Skeletal muscle cell (primary cell): ENCODE measurements at places on chromosomes 7 and 10.
A peak's percentile ranks its signal among the peaks of the same experiment; 100 is the strongest.

- no peak for DNase-seq
Measured at GRCh38 chr7:12066004-12066403, 145.1 kb upstream of the TMEM106B start.

DNA sequence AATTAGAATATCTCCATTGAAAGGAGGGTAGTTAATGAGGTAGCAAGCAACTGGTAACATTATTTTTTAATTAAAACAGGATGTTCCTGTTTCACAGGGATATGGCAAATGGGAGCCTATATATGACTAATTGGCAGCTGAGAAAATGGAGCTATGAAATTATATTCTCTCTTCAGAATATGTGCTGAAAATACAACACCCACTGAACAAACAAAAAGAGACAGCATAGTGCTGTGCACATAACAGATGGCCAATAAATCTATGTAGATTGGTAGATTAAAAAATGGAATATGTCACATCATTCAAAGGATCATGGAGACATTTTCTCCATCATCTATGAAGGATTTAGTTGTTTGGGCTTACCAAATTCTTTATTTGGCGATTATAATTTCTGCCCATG, 362.0 kb downstream of the GPR37 start:
- DNase-seq, result no peak

GRCh38 chr10:80416479-80417098, 8.2 kb downstream of the PRXL2A start:
- DNase-seq, result peak; percentile 78

GRCh38 chr7:73974948-73975926, 52.7 kb upstream of the ELN start:
- no peak for DNase-seq

- peak; percentile 40 for DNase-seq
Measured at GRCh38 chr7:56105508-56105907, 768 bp downstream of the CHCHD2 start.

GRCh38 chr7:1809070-1809469, 139.0 kb downstream of the ELFN1 start:
- DNase-seq, result no peak

GRCh38 chr7:90736968-90737939, 141.1 kb downstream of the CDK14 start:
- DNase-seq, result no peak

DNA sequence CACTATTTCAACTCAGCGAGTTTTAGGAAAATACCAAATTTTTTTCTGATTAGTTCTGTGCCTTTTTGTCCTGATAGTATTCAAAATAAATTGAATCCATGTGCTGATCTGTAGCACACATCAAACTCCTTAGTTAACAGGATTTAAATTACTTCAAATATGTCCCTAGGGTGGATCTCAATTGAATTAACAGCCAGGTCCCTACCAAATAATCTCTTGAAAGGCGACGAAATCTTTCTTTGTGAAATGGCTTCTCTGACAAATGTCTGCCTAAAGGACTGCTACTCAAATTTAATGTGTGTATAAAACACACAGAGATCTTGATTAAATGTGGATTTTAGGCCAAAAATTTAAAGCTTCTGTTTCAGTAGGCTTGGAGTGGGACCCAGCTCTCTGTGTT, 989.6 kb upstream of the KCND2 start:
- no peak for DNase-seq

DNA sequence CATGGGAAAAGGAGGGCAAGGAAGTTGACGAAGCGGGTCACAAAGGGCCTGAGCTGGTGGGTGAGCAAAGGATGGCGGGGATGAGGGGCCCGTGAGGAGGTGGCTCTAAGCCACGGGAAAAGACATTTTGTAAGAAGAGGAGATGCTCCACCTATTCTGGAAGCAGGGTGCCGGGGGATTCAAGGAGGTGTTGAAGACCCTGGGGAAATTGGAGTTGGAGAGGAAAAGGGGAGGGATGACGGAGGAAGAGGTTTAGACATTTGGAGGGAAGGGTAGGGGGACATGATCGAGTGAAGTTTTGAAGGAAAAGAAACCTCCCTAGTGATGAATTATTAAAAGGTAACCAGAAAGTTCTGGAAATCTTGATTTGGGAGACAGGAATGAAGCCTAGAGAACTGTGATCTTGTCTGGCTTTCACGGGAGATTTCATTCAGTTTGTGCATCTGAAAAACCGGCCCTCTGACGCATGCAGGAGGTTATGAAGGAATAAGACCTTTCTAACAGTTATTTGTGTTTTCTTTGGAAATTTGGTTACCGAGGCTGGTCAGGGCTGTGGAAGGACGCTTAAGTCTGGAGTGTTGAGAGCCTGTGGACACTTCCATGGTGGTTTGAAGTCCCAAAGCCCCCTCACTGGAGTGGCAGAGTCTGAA, 1.4 kb downstream of the SMO start:
- DNase-seq, result no peak

- no peak for DNase-seq
Measured at GRCh38 chr7:1957471-1958225, 275.1 kb downstream of the MAD1L1 start.

DNA sequence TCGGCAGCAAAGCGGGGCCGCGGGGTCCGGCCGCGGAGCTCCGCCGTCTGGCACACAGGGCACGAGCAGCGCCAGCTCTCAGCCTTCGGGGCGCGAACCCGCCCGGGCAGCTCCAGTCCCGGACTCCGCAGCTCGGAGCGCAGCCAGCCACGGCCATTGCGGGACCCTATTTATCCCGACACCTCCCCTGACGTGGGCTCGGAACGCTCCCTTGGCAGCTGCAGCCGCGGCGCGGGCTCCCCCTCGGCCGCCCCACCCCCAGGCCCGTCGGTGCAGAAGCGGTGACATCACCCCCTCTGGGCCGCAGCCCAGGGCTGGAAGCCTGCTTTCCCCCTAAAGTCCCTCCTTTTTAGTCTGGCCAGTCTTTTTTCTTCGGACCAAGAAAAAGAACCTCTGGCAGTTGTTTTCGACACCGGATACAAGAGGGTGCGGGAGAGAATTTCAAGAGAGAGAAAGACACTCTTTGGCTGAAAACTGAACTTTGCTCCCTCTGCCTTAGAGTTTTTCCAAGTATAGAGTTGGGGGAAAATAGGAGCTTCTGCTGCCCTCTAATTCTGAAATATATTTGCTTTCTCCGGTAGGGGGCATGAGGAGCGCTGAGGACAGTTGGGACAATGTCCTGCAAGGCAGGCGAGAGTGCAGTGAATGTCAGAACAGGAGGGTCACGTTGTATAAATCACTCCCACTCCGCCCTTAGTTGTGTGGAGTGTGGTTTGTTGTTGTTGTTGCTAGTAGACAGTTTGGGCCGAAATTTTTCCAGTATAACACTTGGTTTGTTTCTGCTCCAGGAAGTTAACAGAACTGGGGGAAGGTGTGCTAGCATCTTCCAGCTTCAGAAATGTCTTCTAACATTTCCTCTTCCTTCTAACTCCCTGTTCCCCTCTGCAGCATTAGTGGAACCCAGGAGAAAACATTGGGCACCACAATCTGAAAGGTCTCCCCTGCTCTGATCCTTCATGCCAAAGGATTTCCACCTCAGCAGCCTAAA, at the start of gene SFRP4:
TSS of gene SFRP4 (minus strand) at position 145 of the 988 bp plus-strand sequence. CDS start 280 bp downstream, outside the sequence.
- no peak for DNase-seq

DNA sequence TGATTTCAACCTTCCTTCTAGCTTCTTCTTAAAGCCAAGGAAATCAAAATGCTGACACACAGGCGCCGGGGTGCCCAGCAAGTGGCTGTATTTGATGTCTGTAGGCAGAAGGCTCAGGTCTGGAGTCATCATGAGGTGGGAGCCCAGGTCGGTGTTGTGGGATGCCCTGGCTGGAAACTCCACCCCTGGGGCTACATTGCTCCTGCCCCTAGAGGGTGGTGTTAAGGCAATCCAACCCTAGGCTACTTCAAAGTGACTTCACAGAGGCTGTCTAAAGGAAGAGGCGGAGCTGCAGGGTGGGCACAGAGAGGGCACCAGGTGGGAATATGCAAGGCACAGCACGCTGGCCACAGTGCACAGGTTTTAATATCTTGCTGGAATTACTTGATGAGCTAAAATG, 200.9 kb downstream of the ADAM12 start:
- no peak for DNase-seq

DNA sequence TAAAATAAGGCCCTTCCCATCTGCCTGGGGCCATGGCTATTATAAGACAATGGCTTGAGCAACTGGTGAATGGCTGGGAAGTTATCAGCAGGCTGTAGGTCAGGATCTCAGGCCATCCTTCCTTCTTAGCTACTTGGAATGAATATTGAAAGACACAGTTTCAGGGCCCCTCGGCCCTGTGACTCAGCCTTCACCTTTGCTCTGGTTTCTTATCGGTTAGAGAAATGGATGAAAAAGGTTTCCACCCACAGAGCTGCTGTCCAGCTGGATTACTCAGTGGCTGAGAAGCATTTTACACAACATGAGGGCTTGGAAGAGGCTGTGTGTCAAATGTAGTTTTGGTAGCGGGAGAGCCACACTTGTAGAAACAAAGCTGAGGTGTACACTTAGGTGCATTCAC, 9.4 kb downstream of the ACSL5 start:
- no peak for DNase-seq

GRCh38 chr10:73110345-73110849, at the start of gene NUDT13:
NUDT13 (plus strand) TSS chr10:73110455; CDS start chr10:73114366, 3,911 bp downstream.
- DNase-seq, result no peak

DNA sequence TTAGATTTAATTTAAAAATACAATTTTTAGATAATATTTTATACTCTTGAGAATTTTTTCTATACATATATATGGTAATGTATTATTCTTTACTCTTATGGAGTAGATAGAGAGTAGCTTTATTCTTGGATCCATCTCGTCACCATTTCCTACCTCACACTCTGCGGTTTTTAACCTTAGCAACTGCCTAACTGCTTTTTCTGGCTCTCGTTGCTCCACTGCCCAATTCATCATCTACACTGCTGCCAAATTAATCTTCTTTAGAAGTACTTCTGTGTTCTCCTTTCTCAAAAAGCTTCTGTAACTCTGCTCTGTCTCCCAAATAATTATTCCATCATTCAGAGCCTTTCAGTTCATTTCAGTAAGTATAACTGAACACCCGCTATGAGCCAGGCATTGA, 35.3 kb downstream of the CAPZA2 start:
- no peak for DNase-seq

GRCh38 chr10:8407501-8408021, 353.1 kb downstream of the GATA3 start:
- no peak for DNase-seq

GRCh38 chr10:96765406-96766240, 45.3 kb upstream of the PIK3AP1 start:
- DNase-seq, result no peak

DNA sequence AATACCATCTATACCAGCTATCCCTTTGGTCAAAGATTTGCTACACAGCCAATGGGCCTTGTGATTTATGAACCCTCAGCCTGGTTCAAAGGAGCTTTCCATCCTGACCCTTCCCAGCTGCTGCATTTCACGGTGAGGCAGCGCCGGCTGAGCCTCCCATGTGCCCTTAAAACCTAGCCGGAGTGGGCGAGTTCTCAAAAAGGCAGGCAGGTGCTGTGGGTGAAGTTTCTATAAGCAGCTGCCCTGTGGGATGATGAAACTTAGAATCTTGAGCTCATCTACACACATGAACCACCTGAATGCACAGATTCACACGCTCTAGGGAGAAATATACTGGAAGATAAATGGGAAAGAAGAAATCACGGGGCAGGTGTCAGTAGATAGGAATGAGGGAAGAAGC, 224.7 kb downstream of the MLLT10 start:
- no peak for DNase-seq

DNA sequence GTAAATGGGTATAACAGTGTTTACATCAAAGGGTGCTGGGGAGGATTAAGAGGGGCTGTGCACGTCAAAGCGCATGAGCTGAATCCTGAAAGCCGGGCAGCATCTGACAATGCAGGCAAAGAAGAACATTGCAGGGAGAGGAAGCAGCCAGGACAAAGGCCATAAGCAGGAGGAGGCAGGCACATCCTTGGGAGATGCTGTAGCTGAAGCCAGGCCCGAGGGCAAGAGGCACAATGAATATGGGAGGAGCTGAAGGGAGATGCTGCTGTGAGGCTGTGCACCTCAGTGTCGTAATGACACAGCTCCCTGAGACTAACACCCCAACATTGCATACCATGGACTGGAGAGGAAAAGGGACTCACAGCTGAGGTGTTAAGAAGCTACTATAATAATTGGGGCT, 129.2 kb downstream of the BTAF1 start:
- DNase-seq, result no peak

DNA sequence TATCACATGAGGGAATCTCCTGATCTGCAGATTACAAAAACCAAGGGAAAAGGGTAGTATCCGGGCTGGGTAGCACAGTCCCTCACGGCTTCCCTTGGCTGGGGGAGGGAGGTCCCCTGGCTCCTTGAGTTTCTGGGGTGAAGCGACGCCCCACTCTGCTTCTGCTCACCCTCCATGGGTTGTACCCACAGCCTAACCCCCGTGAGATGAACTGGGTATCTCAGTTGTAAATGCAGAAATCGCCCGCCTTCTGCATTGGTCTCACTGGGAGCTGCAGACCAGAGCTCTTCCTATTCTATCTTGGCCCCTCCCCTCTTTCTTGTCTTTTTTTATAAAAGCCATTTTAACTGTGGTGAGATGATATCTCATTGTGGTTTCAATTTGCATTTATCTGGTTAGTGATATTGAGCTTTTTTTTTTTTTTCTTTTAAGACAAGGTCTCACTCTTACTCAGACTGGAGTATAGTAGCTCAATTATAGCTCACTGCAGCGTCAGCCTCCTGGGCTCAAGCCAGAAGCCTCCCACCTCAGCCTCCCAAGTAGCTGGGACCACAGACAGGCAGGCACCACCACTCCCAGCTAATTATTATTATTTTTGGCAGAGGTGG, 87.8 kb downstream of the ABCC2 start:
- no peak for DNase-seq

DNA sequence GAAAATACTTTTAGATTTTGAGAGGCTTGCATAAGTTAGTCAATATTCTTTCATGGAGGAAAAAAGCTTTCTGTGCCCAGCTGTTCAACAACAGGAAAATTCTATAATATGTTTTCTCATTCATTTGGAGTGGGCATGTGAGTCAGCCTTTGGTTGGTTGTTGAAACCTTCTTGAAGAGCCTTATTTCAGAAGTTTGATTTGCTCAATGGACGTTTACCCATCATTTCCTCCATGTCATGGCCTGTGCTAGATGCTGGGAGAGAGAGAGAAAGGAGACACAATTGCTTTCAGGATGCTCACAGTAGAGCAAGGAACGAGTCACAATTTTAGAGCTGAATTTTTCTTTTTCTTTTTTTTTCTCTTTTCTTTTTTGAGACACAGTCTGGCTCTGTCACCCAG, 181.7 kb downstream of the PRKCQ start:
- DNase-seq, result no peak

DNA sequence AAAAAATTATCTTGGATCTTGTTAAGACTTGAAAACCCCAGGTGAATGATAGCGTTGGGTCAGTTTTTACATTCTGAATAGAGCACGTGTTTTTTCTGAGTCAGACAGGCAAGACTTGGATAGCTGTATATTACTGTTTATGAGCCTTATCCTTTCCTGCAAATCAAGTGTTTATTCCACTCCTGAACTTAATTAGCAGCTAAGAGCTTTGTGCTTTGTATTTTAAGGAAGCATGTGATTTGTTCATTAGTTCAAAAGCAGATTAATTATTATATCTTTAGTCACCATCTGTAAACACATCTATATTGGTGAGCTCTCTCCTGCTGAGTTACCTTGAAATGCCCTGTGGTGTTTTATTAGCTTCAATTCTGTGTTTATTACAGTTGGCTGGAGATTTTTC, 98.6 kb upstream of the PRPS1L1 start:
- DNase-seq, result no peak

GRCh38 chr7:141511316-141511675, 39.9 kb upstream of the AGK start:
- DNase-seq, result no peak
